ENCODE measurements at places on chromosomes 7 and 10.

- no peak for DNase-seq
Observed at GRCh38 chr7:73737491-73738219, 947 bp downstream of the ABHD11 start.

- no peak for DNase-seq
Observed at GRCh38 chr7:130996205-130996832, 262.3 kb upstream of the KLF14 start.

- no peak for DNase-seq
Observed at GRCh38 chr10:32073659-32074058, 17.4 kb upstream of the KIF5B start.

- DNase-seq, result no peak
Observed at GRCh38 chr10:113527211-113527906, 25.5 kb upstream of the HABP2 start.

- no peak for DNase-seq
Observed at GRCh38 chr7:77284616-77285015, 85.0 kb upstream of the FGL2 start.

GRCh38 chr10:24723386-24723787, 300 bp downstream of the ARHGAP21 start:
- DNase-seq, result no peak

DNA sequence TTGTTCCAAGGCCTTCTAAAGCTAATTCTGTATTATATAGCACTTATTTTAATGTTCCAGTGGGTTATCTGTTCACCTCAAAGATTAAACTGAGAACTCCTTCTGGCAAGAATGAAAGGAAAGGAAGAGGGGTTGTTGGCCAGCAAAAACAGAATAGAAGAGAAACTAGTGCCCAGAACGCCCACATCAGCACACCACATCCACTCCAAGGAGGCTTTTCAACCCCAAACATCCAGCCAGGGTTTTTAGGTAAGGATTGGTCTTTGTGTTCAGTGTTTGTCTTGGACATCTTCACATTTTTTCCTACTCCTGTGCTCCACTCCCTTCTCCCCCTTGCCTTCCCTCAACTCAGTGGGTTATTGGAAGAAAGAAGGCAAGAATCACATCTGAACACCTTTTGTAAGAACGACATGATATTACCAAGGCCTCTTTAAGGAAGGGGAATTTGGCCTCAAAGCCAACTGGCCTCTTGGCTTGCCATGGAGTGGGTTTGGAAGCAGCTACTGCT, 55.8 kb downstream of the BICC1 start:
- no peak for DNase-seq

GRCh38 chr7:120832803-120833202, 25.1 kb downstream of the TSPAN12 start:
- no peak for DNase-seq

DNA sequence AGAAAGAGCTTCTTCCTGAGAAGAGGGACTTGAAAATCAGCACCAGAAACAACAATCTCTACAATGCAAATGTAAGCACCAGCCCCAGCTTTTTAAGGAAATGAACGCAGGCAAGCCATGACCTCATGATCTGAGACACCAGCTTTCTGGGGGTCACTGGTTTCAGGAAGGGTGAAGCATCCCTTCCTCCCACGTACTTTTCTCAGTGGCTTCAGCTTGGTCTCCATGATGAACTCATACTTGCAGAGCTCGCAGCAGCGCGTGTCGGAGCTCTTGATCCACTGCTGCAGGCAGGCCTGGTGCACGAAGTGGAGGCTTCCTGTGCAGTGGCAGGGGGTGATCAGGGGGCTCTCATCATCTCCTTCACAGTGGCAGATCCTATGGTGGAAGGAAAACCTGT, 87.0 kb downstream of the ALOX5 start:
- DNase-seq, result no peak

DNA sequence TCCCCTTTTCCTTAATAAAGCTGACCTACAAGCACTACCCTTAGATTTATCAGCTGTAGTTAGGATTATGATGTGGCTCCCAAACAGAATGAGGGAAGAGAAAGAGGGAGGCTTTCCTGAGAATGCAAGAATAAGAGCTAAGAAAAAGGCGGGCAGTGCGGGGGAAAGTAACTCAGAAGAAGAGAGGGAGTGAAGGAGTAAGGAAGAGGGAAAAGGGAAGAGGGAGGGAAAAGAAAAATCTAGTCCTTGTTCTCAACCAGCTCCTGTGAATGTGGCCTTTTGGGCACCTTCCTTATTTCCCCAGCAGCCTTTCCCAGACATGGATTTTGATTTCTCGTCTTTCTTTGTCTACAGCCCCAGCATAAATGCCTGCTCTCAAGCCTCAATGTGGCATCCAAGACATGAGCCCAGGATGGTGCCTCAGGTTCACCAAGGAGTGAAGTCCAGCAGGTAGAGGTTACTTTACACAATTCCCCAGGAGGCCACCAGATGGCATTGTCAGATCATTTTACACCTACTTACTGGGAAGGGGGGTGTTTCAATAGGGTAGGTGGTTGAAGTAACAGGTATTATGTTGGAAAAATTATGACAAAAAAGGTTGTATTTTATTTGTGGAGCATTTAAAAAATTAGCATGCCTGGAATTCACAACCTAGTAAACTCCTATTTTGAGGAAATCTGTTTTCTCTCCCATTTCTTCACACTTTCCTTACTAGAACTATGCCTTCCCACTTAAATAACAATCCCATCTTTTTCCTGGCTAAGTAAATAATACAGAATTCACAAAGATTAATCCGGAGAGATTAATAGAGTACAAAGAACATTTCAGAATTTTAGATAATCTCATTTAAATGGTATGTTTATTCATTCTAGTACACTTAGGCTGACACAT, 106.5 kb downstream of the HTR7 start:
- DNase-seq, result no peak

GRCh38 chr10:70809011-70809611, 6.6 kb upstream of the SGPL1 start:
- no peak for DNase-seq

- no peak for DNase-seq
Observed at GRCh38 chr10:32471232-32471631, 25.3 kb downstream of the CCDC7 start.

GRCh38 chr7:96833676-96834453, 124.2 kb upstream of the SEM1 start:
- DNase-seq, result no peak

GRCh38 chr7:14389181-14389591, 399.7 kb upstream of the ETV1 start:
- DNase-seq, result no peak

GRCh38 chr10:132684164-132684891, 101.6 kb downstream of the NKX6-2 start:
- DNase-seq, result no peak

GRCh38 chr10:118586911-118587310, 8.5 kb downstream of the PRLHR start:
- no peak for DNase-seq

DNA sequence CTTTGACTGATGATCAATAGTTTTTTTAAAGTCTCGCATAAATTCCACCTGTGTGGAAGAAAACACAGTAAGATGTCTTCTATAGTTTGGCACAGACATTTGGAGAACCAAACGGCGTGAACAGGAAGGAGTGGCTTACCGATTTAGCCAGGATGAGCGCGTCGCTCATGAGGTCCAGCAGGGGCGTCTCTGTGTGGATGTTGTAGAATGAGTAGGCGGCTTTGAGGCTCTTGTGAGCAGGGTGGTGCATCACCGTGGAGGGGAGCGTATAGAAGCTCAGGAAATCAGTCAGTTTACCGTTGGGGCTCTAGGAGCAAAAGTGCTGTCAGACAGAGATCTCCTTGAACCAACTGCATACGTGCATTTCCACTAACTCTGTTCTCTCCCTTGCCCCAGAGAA, 15.5 kb downstream of the RPP38 start:
- DNase-seq, result no peak

DNA sequence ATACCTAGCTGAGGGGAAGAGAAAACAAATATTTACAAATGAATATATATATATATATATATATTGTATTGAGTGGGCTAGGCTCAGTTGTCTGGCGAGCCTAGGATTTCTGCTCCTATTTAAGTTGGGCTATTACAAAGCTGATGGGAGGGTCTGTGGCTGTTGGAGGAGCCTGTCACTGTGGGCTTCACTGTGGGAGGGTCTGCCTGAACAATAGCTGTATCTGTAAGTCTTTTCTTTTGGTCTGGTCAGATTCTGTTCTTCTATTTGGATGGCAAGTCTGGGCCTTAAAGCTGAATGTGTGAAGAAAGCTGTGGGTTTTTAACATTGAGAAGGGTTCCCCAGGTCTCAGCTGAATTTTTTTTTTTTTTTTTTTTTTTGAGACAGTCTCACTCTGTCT, 220.6 kb upstream of the LYZL1 start:
- no peak for DNase-seq

GRCh38 chr7:11213266-11213665, 239.6 kb downstream of the PHF14 start:
- no peak for DNase-seq

DNA sequence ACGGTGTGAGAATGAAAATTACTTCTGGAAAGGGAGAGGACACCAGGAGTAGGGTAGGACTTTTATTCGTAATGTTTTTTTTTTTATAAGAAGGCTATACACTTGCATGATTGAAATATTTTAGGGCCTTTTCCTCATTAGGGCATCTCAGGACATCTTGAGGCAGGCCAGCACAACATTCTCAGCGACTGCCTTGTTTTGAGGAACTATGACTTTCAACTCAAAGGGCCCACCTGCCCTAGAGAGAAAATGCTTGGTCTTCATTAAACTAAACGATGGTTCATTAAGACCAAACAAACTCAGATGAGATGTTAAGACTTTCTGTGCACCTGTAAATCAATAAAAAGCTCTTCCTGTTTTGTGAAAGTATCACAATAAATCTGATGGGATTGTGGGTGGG, 11.3 kb downstream of the NOD1 start:
- no peak for DNase-seq

- no peak for DNase-seq
Observed at GRCh38 chr10:126872768-126873167, 32.5 kb upstream of the DOCK1 start.

GRCh38 chr10:80277567-80278250, 11.7 kb downstream of the MAT1A start:
- DNase-seq, result no peak

DNA sequence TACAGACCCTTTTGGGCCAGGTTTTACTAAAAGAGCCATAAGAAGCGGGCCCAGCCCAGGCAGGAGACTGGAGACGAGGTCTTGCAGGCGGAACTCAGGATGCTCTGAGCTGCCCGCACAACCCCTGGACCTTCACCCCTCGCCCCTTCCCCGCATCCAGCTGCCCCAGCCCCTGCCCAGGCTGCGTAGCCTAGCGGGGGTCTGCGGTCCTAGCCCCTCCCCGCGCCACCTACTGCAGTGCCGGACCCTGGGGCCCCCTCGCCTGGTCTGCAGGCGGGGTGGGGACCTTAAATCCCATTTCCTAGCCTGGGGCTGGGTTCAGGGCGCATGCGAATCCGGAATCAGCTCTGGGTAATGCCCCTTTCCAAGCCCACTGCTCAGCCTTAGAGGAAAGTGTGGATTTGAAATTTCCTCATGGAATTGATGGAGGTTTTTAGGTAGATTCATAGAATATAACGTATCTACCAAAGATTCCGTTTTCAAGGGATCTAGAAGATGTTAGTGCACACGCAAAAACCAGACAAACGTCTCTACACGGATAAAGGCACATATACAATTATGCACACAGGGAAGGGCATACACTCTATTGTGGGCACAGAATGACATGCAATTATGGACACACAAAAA, 546 bp upstream of the HOXA3 start:
- DNase-seq, result no peak

GRCh38 chr10:69878038-69878437, 76.3 kb downstream of the COL13A1 start:
- DNase-seq, result no peak

DNA sequence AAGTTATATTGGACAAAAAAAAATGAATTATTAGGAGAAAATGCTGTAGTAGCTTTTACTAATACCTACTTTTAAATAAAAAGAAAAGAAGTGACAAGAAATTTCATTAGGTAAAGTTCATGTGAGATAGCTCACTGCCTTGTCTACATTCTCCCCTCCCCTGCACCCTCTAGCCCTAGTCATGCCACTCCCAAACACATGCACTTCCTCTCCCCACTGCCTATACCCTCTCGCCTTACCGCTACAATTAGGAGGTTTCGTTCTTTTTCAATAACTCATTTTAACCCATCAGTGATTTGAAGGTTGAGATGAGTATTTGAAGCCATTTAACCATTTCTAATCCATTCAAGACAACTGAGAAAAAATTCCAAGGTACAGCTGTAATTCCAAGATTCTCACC, 75.3 kb downstream of the HIBADH start:
- DNase-seq, result no peak

- DNase-seq, result no peak
Observed at GRCh38 chr10:62899311-62899710, 83.1 kb upstream of the EGR2 start.
